ENCODE measurements at places on chromosomes 3 and 15. TPM values are rescaled to one million over a fixed set of nuclear protein-coding genes. Genes with fewer than 3 reads are reported as not detected.

Gene AHSG
- not detected for total RNA-seq

Gene SCN11A
- total RNA-seq: 0.69 TPM

Gene CCR3
- total RNA-seq: not detected

DNA sequence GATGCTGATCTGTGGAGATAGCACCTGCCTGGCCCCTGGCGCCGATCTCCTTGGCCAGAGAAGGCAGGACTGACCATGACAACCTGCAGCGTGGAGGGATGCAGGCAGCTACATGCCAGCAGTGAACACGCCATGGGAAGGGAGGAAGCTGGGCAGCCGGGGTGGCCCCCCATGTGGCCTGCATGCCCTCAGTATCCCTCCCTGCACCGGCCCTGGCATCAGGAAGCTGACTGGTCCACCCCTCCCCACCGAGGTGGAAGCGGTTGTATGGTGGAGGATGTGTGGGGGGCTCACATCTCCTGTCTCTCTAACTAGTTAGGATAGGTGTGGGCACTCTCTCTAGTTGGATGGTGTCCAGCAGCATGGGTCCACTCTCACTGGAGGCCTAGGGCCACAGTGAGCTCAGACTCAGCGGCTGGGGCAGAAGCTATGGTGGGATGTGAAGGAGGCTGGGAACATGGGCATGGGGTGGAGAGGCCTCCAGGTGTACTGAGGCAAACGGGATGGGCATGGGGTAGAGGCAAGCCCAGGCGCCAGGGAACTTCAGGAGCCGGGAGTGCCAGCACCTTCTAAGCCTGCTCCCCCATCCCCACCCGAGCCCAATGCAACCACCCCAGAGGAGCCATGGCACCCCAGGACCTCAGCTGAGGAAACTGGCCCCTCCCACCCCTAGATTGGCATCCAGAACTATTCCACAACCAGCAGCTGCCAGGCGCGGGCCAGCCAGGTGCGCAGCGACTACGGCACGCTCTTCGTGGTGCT lies 1.8 kb upstream of the ABTB1 start:
- no peak for DNase-seq

Gene SLC2A2
- not detected for total RNA-seq

Gene SEMA3G
- 175 TPM for total RNA-seq

GRCh38 chr3:18436213-18436612 lies 11.1 kb upstream of the SATB1 start:
- DNase-seq: no peak

- DNase-seq: no peak
Observed at GRCh38 chr3:47571391-47572175, 7.1 kb downstream of the CSPG5 start.

Gene GOLGA8R
- 0.92 TPM for total RNA-seq

GRCh38 chr3:24519368-24520100 lies 24.9 kb upstream of the THRB start:
- no peak for DNase-seq

Gene CLDN16
- total RNA-seq: not detected

GRCh38 chr3:37935756-37936666 lies 54.6 kb upstream of the VILL start:
- DNase-seq: no peak

Gene HES1
- total RNA-seq: 40.3 TPM

- DNase-seq: no peak
Observed at GRCh38 chr3:186915806-186916796, 14.2 kb upstream of the ST6GAL1 start.

- no peak for DNase-seq
Observed at GRCh38 chr15:39511000-39511915, 69.6 kb upstream of the THBS1 start.

DNA sequence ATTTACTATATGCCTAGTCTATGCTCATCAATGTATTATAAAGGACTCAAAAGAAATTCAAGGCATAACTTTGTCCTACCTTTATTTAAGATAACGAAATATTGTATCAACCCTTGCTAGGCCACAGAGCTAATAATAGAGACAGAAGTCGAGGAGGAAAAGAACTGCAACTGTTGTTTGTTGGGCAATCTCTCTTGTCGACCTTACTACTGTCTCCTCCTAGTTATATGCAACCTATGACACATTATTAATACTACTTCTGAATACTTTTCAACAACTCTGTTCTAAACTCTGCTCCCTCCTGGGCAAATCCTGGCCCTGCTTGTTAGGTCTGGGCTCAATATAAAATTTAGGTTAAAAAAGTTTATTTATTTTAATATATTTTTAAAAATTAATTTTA lies 24.6 kb downstream of the SPPL2A start:
- DNase-seq: no peak

GRCh38 chr3:132145833-132146232 lies 111.0 kb upstream of the CPNE4 start:
- no peak for DNase-seq

Gene REC114
- not detected for total RNA-seq

DNA sequence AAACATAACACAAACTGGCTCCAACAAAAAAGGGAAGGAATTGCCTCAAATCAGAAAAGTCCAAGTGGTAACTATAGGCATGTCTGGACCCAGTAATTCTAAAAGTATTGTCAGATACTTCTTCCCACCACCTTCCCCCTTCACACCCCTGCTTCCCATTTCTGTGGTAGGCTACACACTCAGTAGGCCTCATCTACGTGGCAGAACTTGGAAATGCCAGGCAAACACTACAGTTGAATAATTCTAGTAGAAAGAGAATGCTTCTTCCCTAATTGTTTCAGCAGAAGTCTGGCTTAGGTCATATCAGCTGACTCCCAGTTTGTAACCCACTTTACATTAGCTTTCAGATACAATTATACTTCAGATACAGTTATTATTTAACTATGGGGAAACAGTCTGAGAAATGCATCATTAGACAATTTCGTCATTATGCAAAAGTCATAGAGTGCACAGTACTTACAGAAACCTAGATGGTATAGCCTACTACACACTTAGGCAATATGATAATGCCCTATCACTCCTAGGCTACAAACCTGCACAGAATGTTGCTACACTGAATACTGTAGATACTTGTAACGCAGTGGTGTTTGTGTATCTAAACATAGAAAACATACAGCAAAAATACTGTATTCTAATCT lies 6.4 kb downstream of the SETMAR start:
- no peak for DNase-seq

Gene EPHB3
- total RNA-seq: 4.3 TPM

- DNase-seq: no peak
Observed at GRCh38 chr3:141380987-141381386, 12.7 kb downstream of the ZBTB38 start.

Gene SST
- not detected for total RNA-seq

DNA sequence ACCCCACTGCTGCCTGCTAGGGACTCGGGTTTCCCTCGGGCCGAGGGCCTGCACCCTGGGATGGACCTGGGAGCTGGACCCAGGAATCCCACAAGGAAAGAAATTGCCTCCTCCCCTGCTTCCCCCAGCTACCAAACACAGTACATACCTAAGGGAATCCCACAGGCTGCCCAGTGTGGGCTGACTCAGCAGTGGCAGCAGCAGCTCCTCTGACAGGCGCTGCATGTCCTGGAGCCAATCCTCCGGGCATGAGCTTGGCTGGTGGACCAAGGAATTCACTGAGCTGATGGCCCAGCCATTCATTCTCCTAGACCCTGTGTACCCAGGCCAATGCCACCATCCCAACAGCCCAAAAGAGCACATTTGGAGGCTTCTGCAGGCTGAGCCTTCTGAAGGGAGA lies 9.5 kb upstream of the LTK start:
- no peak for DNase-seq
